Putamen (tissue), 1 donor: ENCODE measurements at places on chromosomes 7 and 10.

DNA sequence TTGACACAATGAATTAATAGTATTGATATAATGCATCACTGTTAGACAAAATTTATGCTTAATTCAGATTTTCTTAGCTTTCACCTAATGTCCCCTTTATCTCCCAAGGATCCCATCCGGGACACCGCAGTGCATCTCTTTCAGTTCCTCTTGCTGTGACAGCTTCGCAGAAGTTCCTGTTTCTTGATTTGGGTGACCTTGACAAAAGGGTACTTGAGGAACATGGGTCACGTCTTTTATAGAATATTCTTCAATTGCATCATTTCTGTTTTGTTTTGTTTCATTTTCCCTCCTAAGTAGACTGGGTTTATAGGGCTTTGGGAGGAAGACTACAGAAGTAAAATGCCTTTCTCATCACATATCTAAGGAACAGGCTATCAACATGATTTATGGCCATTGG is 453.2 kb downstream of the DPP6 start:
- no peak for DNase-seq

DNA sequence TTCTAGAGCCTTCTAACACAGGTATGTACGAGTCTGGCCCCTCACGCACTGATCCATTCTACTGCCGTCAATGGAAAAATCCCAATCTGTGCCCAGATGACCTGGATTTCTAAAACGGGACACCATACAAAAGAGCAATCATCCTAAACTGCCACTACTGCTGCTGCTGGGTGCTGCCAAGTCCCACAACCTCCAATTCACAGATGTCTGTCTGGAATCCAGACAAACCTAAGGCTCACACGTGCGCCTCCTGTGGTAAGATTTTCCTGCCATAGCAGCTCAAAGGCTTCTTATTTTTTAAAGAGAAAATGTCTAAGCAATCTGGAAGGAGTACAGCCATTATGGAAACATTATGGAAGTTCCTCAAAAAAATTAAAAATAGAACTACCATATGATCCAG is 40.9 kb downstream of the JCAD start:
- DNase-seq: no peak

DNA sequence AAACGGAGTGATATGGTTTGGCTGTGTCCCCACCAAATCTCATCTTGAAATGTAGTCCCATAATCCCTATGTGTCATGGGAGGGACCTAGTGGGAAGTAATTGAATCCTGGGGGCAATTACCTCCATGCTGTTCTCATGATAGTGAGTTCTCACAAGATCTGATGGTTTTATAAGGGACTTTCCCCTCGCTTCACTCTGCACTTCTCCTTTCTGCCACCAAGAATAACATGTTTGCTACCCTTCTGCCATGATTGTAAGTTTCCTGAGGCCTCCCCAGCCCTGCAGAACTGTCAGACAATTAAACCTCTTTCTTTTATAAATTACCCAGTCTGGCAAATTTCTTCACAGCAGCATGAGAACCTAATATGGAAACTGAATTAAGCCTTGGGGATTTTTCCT is 19.1 kb downstream of the FAM3C start:
- no peak for DNase-seq

- DNase-seq: no peak
These were observed 1197.7 kb upstream of the CELF2 start for GRCh38 chr10:9819756-9820494.

- DNase-seq: no peak
These were observed 103.0 kb downstream of the CELF2 start for GRCh38 chr10:11120711-11121110.

- no peak for DNase-seq
These were observed 46.3 kb upstream of the HBP1 start for GRCh38 chr7:107122486-107122911.

DNA sequence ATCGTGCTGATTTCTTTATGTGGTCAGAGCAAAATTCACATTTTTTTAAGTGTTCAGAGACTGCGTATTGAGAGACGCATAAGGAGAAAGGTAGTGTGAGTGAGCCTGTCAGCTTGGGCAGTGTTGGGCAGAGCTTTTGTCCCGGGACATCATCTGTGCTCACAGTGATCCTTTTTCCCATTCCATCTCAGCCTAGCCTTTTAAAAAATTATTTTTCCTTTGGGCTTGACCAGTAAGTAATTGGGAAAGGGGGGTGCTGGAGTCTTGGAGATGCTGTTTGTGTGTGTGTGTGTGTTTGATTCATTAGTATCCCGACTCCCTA is 1.5 kb downstream of the NRF1 start:
- DNase-seq: no peak

- no peak for DNase-seq
These were observed 59.0 kb downstream of the EXOC6 start for GRCh38 chr10:92907280-92907679.

- peak; percentile 89 for DNase-seq
These were observed 91.8 kb downstream of the SPAG6 start for GRCh38 chr10:22436893-22437619.

DNA sequence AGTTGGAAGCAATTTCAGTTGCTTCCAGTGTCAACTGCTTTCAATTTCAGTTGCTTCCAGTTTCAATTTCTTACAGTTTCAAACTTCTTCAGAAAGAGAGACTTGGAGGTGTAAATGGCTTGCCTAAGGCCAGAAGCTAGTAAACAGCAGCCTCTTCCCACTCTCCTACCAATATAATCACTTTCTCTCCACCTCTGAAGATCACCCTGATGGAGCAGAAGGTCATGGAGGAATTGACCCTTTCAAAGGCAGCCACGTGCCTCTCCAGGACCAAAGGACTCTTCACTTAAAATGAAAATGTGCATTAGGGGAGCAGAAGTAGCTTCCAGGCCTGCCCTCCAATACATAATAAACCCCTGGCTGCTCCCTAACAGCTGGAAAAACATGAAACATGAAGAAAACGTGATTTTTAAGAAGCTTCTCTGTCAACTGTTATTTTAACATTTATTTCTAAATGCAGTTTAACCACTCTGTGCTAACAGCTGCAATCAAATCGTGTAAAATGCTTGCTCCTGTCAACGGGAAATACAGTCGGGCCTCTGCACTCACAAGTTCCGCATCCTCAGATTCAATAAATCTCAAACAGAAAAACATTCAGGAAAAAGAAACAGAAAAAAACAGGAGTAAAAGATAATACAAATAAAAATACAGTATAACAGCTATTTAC is 1020.6 kb downstream of the XPNPEP1 start:
- DNase-seq: no peak

DNA sequence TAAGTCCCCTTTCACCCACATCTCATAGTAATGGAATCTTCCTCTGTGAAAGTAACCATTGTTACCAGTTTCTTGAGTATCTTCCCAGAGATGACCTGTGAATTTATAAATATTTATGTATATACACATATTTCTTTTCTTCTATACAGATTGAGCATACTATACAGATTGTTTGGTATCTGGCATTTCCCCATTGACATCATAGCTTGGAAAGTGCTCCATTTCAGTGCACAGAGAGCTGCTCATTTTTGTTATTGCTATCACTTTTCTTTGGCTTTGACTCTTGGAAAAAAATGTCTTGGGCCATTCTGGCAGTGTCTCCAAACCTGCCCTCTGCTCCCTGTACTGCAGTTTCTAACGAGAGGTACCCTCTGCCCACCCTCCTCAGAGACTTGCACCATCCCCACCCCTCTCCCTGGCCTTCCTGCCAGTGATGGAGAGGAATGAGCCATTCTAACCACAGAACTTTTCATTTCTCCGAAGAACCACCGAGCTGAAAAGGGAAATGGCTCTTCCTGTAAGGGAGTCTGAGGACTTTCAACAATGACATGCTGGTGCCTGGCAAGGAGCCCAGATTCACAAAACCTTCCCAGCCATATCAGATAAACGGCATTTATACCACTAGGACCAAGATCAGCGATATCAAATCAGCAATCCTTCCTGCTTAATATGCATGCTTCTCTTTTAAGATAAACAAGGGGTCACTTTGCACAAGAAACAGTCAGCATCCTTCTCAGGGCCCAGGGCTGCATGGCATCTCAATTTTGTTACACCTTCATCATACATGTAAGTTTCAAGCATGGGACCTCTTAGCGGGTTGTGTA is 19.7 kb upstream of the CCSER2 start:
- DNase-seq: no peak

DNA sequence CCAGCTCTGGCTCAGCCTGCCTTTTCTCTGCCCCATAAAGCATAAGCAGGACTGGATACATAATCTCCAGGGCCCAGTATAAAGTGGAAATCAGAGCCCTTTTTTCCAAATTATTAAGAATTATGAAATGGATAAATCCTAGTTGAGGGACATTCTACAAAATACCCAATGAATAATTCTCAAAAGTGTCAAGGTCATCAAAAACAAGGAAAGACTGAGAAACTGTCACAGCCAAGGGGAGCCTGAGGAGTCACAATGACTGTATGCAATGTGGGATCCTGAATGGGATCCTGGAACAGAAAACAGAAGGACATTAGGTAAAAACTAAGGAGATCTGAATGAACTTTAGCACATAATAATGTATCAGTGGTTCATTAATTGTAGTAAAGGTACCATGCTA is 4.8 kb upstream of the UNC5B start:
- DNase-seq: no peak

- DNase-seq: no peak
These were observed 526.7 kb upstream of the NRP1 start for GRCh38 chr10:33861016-33861704.
